ENCODE measurements at places on chromosomes 16 and 17.

DNA sequence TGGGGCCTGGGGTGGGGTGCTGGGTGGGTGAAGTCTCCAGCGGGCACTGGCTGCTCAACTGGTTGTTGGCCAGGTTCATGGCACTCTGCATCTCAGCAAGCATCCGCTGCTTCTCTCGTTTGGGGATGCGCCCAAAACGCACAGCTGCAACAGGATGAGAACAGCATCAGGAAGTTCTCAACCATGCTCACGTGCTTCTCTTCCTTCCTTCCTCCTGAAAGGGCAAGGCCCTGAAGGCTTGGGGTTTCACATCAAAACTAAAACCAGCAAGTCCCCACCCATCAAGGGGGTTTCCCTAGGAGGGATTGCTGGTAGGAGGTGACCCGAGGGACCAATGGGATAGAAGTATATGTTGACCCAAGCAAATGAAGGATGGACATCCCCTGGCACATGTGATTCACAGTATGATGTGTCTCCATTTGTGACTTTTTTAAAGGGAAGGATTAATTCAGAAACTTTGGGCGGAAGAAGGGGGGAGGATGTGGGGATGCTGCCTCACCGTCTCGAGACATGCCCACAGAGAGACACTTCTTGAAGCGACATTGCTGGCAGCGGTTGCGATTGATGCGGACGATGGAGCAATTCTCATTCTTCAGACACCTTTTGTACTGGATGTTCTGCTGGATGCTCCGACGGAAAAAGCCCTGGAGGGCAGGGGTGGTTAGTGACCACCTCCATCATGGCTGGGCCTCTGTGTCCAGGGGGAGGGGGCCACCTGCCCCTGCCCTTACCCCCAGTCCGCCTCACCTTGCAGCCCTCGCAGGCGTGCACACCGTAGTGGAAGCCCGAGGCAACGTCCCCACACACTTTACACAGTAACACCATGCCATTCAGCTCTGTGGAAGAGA, 4.2 kb downstream of the NR1D1 start:
- peak; percentile 45 for DNase-seq

- DNase-seq: peak; percentile 73
These were observed 5.4 kb upstream of the ICAM2 start for GRCh38 chr17:64025732-64026294.

DNA sequence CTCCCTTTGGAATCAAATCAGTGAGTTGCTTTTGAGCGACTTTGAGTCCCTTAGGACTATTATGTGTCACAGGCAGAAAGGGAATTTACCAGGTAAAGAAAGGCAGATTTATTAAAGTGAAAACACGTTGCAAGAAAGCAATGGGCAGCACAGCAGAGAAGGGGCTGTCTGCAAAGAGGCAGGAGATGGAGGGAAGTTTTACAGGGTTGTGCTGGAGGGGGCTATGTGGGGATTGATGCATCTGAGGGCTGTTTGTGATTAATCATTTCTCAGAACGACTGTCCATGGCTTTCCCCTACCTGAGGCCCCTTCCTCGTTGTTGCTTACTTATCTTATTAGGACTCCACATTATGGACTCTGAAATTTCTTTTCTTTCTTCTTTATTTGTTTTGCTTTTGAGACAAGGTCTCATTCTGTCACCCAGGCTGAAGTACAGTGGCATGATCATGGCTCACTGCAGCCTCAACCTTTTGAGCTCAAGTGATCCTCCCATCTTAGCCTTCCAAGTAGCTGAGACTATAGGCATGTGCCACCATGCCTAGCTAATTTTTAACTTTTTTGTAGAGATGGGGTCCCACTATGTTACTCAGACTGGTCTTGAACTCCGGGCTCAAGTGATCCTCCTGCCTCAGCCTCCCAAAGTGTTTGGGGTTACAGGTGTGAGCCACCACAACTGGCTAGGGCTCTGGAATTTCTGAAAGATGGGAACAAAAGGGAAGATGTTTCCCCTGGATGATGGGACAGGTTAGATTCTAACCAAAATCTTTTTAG, 5.5 kb downstream of the WWP2 start:
- DNase-seq: no peak

DNA sequence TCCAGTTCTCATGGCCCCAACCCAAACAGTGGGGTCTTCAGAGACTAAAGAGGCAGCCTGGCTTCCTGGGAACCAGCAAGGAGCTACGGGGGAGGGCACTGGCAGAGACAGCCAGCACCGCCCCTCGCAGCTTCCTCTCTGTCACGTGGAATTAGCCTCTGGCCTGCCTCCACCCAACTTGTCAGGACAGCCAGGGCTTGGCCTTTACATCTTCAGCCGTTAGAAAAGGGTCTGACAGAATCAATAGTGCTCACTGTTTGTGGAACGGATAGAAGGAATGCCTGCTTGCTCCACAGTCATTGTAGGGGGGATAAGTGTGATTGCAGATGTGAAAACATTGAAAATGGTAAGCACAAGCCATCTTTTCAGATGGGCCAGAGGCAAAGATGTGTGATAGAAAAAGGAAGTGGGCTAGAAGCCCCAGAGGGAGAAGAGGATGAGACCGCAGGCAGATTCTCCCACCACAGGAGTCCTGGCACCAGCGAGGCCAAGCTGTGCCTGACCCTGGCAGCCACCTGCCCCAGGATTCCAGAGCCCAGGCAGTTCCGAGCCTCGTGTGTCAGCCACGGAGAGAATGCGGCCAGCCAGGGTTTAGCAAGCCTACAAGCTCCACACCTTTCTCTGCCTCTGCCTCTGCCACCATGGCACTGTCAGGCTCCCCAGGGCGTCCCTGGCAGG, 18.6 kb downstream of the GRIN2C start:
- no peak for DNase-seq

DNA sequence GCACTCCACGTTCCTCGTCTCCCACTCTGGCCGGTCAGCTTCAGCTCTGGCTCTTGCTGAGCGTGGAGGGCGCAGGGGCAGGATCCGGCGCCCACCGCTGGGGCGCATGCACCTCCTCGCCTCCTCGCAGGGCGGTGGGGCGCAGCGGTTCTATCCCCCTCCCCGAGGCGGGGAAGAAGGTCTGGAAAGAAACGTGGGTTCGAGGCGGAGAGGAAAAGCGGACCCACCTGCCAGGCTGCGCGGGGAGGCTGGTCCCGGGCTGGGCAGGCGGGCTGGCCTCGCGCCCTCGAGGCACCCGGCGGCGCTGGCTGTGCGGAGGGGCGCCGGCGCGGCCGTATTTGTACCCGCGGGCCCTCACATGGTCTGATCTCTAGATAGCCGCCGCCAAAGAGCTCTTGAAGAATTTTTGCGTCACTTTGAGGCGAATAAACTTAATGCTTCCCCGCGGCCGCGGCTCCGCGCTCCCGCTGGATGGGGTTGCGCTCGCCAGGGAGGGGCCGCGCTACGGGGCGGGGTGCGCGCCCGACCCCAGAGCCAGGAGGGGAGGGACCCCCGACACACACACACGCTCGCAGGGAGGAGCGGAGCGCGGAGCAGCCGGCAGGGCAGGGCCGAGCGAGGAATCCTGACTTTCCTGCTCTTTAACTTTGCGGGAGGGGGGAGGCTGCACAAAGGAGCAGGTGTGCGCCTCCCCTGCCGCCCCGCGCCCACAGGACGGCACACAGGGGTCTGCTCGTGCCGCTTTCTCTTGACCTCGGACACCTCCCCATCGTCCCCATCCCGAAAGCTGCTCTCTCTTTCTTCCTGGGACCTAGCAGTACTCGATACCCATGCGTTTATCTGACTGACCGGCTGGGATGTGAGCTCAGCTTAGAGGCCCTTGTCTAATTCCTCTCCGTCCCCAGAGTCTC, at the start of gene SLC6A4:
SLC6A4 (minus strand) TSS at position 312 of the 911 bp plus-strand sequence. CDS start 13,739 bp downstream, outside the sequence.
- no peak for DNase-seq

DNA sequence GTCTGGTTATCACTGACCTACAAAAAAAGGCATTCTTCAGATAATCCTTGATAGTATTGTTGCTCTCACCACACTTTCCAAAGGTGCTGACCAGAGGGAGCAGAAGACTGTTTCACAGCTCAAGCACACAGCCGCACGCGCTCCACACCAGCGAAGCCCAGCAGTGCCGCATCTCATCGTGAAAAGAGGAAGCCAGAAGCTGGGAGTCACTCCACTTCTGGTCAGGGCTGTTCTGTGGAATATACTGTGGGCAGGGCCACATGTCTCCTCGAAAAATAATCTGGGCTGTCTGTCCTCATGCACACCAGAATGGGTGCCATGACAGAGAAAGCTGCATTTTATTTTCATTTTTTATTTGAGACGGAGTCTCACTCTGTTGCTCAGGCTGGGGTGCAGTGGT, 7.3 kb upstream of the PRSS36 start:
- no peak for DNase-seq

DNA sequence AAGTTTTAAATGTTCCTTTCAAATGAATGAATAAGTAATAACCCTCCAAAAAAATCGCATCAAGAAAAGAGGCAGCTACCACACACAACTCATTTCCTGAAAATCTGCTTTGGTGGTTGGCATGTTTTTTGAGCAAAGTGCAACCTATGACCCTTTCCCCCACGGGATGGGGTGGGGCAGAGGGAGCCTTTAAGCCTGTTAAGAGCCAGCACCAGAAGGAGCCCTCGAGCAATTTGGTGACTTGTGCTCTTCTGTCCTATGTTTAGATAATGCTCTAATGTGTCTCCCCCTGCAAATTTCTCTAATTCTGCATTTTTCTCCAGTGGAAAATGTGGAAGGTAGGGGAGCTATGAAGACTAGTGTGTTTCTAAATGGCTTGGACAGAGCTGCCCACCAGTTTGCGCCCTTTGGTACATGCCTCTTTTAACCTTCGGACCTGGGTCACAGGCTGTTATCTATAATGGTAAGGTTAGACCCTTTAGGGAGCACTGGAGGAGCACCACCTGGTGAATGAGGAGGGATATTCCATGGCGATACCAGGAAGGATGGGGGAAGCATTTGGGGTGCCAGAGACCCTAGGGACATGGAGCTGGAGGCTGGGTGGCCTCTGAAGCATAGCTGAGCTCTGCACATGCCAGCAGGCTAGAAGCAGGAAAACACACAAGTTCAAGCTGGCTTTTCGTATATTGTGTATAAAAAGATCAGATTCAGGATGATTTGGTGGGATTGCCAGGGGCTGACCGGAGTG, 1.6 kb downstream of the PYCARD start:
- no peak for DNase-seq

GRCh38 chr16:2497116-2497630, 16.6 kb upstream of the ATP6V0C start:
- DNase-seq: no peak

DNA sequence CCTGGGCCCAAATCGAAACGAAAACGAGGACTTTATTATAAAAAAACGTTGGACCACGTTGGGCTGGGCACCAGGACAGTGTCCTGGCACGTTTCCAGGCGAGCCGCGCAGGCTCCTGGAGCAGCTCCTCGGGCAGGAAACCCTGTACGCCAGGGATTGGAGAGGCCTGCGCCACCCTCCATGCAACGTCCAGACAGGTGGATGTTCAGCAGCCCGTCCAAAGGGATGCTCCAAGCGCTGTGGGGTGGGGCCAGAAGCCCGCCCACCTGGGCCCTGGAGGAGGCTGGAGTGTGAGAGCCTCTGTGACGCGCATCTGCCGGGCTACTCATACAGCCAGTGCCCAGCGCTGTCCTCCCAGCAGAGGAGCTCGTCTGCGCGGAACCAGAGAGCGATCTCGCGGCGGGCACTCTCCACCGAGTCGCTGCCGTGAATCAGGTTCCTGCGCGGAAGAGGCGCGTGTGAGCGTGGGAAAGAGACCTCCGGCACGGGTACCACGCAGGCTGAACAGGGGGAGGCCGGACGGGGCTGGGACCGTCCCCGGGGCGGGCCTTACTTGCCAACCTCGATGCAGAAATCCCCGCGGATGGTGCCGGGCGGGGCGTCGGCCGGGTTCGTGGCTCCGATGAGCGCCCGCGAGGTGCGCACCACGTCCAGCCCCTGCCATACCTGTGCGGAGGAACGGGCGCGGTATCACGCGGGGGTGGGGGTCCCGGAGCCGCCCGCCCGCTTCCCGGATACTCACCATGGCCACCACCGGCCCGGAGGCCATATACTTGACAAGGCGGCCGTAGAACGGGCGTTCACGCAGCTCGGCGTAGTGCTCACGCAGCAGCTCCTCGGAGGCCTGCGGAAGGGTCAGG, 785 bp downstream of the NME3 start:
- DNase-seq: peak; percentile 66

DNA sequence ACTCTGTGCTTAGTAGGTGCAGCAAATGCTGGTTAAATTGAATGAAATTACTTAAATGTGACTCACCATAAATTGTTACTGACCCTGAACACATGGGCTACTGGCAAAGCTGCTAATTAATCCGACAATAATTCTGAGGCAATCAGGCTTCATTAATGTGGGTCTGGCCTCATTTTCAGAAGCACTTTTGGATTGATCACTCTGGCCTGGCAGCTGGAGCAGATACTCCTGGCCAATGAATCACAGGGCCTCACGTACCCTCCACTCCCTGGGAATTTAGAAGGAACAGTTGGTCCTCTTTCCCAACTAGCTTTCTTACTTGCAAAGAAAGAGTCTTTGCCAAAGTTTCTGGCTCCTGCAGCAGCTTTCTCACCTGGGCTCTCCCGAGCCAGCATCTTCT, 162.0 kb upstream of the ZKSCAN2 start:
- no peak for DNase-seq

- DNase-seq: no peak
These were observed 64.4 kb downstream of the KSR1 start for GRCh38 chr17:27520491-27521185.

GRCh38 chr16:85935974-85936760, 37.2 kb downstream of the IRF8 start:
- peak; percentile 65 for DNase-seq

Measured in stimulated activated CD4-positive, alpha-beta T cell treated with anti-CD3 and anti-CD28 coated beads, Interleukin-1b, Interleukin-23, amount 100 ng/mL, for 4 hours (primary cell).